Nasal cavity respiratory epithelium epithelial cell of viscerocranial mucosa (primary cell): ENCODE measurements at places on chromosomes 5 and 9. TPM values are rescaled to one million over a fixed set of nuclear protein-coding genes. Genes with fewer than 3 reads are reported as not detected.

CDKN2A gene
- total RNA-seq: 19.5 and 21.2 TPM in 2 replicates

OBP2B gene
- not detected in 2 replicates for total RNA-seq

PSIP1 gene
- total RNA-seq: 14.5 and 17.4 TPM in 2 replicates

RLN2 gene
- total RNA-seq: 0.14 and 0.34 TPM in 2 replicates

SLC22A4 gene
- 0.68 and 0.71 TPM in 2 replicates for total RNA-seq

MLLT3 gene
- total RNA-seq: 20.5 and 27.7 TPM in 2 replicates

TRIO gene
- 66.3 and 187 TPM in 2 replicates for total RNA-seq

IFNE gene
- total RNA-seq: 3.4 and 22.5 TPM in 2 replicates

KCTD16 gene
- total RNA-seq: 0.14 and 0.34 TPM in 2 replicates

CA9 gene
- total RNA-seq: 0.68 and 7.5 TPM in 2 replicates

CCDC183 gene
- total RNA-seq: under 0.01 and 0.28 TPM in 2 replicates

ABCA1 gene
- total RNA-seq: 53.7 and 98.7 TPM in 2 replicates

LCN10 gene
- not detected in 2 replicates for total RNA-seq

ROPN1L gene
- total RNA-seq: 0.07 TPM in 1 of 2 replicates, not detected in the other

RNF180 gene
- total RNA-seq: 2.7 and 6.8 TPM in 2 replicates

CTXN3 gene
- total RNA-seq: not detected in 2 replicates

STPG3 gene
- total RNA-seq: not detected in 2 replicates

PTGS1 gene
- 0.28 and 0.34 TPM in 2 replicates for total RNA-seq

LRRC19 gene
- not detected in 2 replicates for total RNA-seq

SOX30 gene
- total RNA-seq: under 0.01 TPM in 1 of 2 replicates, not detected in the other

OR1J2 gene
- not detected in 2 replicates for total RNA-seq
